GM23248 (cell line): ENCODE measurements at places on chromosomes 7 and 10. TPM values are rescaled to one million over a fixed set of nuclear protein-coding genes. Genes with fewer than 3 reads are reported as not detected.

Gene EPHB4
- total RNA-seq, result 26.9 and 32.9 TPM in 2 replicates

Gene CNTNAP2
- total RNA-seq, result not detected in 2 replicates

Gene PON1
- total RNA-seq, result not detected in 2 replicates

Gene SPAM1
- not detected in 2 replicates for total RNA-seq

Gene HOXA6
- 0.51 and 3.2 TPM in 2 replicates for total RNA-seq

Gene IGF2BP3
- total RNA-seq, result 13.7 and 18.2 TPM in 2 replicates
